Myometrial cell (primary cell): ENCODE measurements at places on chromosomes 3 and 15. TPM values are rescaled to one million over a fixed set of nuclear protein-coding genes. Genes with fewer than 3 reads are reported as not detected.

Gene GOLGA6L4
- 0.29 and 0.35 TPM in 2 replicates for total RNA-seq

Gene RASGRF1
- 2.3 and 5.2 TPM in 2 replicates for total RNA-seq

Gene AGBL1
- not detected in 2 replicates for total RNA-seq

Gene MOBP
- total RNA-seq, result not detected in 2 replicates

Gene CEP19
- total RNA-seq, result 2.5 and 3.5 TPM in 2 replicates
